CMK (cell line): ENCODE measurements at places on chromosomes 12 and 14.

- DNase-seq = no peak
Observed at GRCh38 chr12:96495841-96496545, 6.6 kb downstream of the CFAP54 start.

DNA sequence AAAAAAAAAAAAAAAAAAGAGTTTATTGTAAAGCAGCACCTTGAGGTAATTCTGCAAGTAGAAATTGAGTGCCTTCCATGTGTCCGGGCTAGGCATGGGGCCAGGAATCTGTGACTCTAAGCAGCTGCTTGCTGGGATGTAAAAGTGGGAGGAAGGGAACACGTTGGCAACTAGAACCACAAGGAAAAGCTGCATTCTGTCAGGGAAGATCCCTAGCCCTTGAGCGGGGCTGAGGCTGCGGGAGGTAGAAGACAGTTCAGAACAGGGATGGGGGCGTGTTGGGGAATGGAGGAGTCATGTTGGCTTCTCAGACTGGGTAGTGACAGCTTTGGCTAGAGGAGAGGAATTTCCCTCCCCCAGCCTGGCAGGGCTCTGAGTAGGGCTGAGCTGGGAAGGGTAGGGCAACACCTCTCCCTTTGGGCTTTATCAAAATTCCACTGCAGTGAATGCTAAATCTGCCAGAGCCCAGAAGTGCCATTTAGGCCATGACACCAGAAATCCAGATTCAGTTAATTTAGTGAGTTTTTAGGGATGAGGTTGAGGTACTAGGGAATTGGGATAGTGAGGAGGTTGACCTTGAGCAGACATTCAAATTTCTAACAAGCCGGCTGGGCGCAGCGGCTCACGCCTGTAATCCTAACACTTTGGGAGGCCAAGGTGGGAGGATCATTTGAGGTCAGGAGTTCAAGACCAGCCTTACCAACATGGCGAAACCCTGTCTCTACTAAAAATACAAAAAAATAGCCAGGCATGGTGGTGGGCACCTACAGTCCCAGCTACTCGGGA lies 3.4 kb upstream of the TRAFD1 start:
- DNase-seq = no peak

GRCh38 chr14:54447231-54447692 lies 6.1 kb upstream of the CNIH1 start:
- no peak for DNase-seq

DNA sequence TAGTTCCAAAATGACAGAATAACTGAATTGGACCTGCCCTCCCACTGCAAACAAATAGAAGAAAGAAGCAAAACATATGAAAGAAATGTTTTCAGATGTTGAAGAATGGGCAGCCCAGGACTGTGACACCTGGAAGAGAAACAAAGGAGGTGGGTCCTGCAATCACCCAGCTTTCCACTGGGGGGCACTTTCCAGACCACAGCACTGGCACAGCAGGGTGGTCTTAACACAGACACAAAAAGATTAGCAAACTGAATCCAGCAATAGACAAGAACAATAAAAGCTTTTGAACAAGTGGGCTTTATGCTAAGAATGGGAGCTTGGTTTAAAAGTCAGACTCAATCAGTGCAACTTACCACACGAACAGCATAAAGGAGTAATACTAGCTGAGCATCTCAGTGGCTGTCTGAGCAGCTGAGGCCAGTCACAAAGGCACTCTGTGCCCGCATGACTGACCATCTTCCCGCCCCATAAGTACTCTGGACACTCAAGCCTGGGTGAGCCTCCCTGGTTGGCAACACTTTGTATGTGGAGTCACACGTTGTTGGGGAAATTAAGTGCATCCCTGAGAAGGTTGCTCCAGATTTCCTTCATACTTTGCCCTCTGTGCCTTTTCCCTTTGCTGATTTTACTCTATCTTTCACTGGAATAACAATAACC lies 27.7 kb downstream of the JKAMP start:
- no peak for DNase-seq

GRCh38 chr14:94163796-94164195 lies 10.3 kb upstream of the PPP4R4 start:
- no peak for DNase-seq

GRCh38 chr12:3606128-3606527 lies 115.1 kb downstream of the PRMT8 start:
- DNase-seq = no peak

GRCh38 chr12:117521867-117522266 lies 160.4 kb upstream of the NOS1 start:
- DNase-seq = no peak

DNA sequence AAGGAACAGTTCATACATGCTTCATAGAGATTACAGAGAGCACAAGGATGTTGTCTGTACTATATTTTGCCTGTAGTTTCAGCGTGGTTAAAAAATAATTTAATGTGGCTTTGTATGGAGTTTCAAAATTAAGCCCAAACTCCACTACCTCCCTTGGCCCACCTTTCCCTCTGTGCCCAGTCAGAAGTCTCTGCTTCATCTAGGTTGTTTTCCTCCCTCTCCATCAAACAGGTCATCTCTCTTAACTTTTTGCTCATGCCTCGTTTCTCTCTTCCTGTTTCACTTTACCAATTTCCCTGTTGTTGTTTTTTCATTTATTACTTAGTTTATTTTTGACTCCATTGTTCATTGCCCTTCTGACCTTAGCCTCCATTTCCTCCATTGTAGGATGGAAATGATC lies 94.9 kb upstream of the NEDD1 start:
- DNase-seq = no peak

DNA sequence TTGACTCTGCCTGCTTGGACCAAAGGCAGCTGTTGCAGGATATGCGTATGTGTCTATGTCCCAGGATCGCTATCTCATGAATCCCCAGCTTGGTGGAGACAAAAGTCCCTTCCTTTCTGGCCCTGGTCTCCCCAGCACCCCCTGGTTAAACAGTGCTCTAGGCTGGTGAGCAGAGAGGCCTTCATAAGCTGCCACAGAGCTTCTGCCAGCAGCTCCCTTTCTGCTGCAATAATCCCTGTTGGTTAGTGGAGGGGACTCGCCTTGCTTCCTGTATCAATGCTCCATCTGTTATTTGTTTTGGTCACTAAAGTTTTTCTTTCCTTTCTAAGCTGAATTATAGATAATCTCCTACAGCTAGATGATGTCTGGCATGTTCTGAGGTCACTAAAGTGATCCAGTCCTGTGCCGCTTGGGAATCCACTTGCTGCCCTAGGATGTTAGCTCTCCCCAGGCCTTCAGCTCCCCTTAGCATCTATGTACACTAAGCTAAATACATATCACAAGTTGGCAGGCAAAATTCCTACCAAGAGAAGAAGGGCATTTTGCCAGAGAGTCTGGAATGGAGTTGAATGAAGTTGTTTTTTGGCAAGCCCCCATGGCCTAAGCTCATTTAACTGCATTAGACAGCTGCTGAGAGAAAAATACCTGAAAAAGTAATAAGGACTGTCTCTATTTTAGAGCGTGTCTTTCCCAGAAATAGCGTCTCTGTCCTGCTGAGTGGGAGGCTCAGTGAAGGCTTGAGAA lies 47.8 kb downstream of the RDH12 start:
- no peak for DNase-seq

GRCh38 chr12:103166949-103167348 lies 209.5 kb downstream of the ASCL1 start:
- no peak for DNase-seq

GRCh38 chr12:8077207-8077606 lies 4.9 kb upstream of the NECAP1 start:
- DNase-seq = no peak

- no peak for DNase-seq
Observed at GRCh38 chr14:78683206-78683605, 513.0 kb downstream of the NRXN3 start.

GRCh38 chr12:8011331-8011730 lies 21.2 kb upstream of the FOXJ2 start:
- DNase-seq = no peak

DNA sequence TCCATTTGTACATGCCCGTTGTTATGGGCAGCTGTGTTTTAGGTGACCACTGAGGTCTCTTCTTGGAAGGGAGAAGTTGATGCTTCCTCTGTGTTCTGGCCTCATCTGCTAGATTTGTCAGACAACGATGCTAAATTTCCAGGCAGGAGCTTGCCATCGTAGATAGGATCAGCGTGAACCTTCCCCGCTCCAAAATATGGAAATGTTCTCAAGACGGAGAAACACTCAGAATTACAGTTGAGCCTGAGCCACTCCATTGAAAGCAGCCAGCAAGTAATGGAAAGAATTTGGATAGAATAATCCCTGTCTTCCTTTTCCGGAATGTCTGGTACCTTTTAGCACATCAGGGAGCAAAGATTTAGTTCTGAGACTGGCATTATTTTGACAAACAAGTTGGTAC lies 34.8 kb downstream of the TUNAR start:
- no peak for DNase-seq

- no peak for DNase-seq
Observed at GRCh38 chr12:122048151-122048550, 26.5 kb downstream of the BCL7A start.

DNA sequence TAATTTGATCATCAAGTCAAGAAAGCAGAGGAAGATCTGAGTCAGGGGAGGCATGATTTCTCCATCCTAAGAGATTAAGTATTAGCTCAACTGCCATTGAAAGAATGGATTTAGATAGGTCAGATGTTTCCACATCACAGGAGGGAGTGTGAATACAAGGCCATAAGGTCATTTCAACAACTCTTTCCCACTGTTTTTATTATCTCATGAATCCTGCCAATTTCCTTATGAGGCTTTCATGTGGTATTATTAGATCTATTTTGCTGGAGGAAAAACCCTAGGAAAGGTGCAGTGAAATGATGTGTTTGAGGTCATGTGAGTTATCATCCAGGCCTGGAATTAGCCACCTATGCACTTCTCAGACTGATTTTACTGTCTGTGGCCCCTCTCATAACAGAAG lies 269.0 kb downstream of the NOVA1 start:
- DNase-seq = no peak

- no peak for DNase-seq
Observed at GRCh38 chr12:93536111-93536765, 36.2 kb upstream of the SOCS2 start.

DNA sequence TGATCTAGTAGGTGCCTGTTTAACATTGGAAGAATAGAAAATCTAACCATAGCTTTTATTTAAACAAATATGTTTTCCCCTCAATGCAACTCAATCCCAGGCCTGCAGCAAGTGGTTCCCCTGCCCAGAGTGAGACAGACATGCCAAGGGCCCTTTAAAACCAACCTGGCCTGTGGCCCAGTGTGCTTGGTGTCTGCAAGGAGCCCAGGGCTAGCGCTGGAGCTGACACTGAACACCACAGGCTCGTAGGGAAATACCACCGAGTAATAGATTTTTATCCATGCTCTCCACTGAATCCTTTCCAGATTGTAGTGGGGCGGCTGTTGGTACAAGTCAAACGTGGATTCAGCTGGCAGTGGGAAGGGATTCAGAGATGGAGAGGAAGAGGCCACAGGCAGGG lies 95.6 kb upstream of the NRXN3 start:
- no peak for DNase-seq

DNA sequence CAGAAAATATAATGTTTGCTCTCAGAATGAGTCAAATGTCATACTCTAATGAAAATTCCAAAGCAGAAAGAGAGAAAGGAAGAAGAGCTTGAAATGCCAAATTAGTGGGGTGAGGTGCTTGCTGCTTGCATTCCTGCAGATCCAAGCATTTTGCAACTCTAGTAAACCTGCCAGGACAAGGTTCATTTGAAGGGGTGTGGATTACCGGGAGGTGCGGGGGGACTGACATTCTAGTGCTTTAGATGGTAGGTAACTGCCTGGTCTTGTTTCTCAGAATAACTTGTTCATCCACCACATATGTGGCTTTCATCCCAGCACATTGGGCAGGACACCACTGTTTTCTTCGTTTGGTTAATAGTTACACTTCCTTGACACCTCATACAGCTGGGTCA lies 144.4 kb downstream of the AKAP6 start:
- DNase-seq = no peak

DNA sequence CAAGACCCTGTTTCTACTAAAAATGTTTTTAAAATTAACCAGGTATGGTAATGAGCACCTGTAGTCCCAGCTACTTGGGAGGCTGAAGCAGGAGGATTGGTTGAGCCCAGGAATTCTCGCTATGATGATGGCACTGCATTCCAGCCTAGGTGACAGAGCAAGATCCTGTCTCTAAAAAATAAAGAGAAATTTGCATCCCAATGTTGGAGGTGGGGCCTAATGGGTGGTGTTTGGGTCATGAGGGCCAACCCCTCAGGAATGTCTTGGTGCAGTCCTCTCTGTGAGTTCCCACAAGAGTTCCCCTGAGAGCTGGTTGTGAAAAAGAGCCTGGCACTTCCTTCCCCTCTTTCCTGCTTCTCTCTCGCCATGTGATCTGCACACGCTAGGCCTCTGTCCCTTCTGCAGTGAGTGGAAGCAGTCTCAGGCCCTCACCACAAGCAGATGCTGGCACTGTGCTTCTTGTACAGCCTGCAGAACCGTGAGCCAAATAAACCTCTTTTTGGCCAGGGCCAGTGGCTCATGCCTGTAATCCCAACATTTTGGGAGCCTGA lies 11.3 kb downstream of the ACOT6 start:
- no peak for DNase-seq
